CD8-positive, alpha-beta memory T cell (primary cell): ENCODE measurements at places on chromosomes 16 and 17. TPM values are rescaled to one million over a fixed set of nuclear protein-coding genes. Genes with fewer than 3 reads are reported as not detected.

MYH13 gene
- total RNA-seq = not detected

GCGR gene
- not detected for total RNA-seq

GRCh38 chr17:82956726-82957468 is 117.1 kb upstream of the ZNF750 start:
- H3K4me1 ChIP-seq = no peaks in the 10 kb centered on the region
- no peak overlapping the region for H3K27ac ChIP-seq
- DNase-seq = no peak
- H3K4me3 ChIP-seq = no peak overlapping the region
- H3K36me3 ChIP-seq = no peaks in the 10 kb centered on the region

AOC2 gene
- 2.4 TPM for total RNA-seq

C17orf107 gene
- total RNA-seq = 2.2 TPM

DNA sequence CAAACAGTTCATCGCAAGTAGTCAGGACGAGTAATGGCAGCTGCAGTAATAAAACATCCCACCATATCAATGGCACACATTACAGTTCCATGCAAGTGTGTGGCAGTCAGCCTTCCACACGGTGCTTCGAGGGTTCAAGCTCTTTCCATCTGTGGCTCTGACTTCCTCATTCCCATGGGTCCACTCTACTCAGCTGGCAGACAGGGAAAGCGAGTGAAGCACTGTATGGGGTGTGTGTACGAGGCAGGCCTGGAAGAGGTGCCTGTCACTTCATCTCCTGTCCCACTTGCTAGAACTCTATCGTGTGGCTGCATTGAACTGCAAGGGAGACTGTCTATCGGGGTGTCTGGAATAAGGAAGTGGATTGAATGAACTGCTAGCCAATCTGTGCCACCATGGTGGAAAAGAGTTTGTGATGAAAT is 160.6 kb downstream of the CPPED1 start:
- H3K4me3 ChIP-seq = no peak overlapping the region
- H3K27ac ChIP-seq = no peak overlapping the region
- DNase-seq = no peak
- H3K4me1 ChIP-seq = peaks cover 5% of the 10 kb centered on the region
- no peaks in the 10 kb centered on the region for H3K27me3 ChIP-seq

NOTUM gene
- 0.33 TPM for total RNA-seq

DNA sequence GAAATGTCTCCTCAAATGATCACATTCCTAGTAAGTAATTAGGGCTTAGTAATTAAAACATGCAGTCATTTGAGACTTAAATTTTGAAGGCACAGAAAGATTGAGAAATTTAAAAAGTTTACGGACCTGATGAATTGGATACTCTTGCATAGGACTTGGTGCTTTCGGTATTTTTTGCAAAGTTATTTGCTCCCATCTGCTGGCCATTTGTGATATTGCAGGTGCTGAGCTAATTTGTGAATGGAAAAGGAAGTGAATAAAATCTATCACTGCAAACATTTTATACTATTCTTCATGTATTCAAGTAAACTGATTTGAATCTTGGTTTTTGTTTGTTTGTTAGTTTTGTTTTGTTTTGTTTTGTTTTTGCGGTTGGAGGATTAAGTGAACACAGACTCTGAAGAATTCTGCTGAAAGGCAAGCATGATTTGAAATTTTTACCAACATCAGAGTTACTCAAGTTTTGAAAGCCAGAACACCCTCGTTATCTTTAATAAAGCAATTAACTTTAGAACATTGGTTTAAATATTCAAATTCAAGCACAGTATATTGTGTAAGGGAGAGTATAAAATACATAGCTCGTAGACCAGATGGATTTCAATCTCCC is 689.5 kb upstream of the RBFOX1 start:
- DNase-seq = peak; percentile 8
- no peaks in the 10 kb centered on the region for H3K36me3 ChIP-seq
- no peak overlapping the region for H3K27ac ChIP-seq
- H3K4me1 ChIP-seq = no peaks in the 10 kb centered on the region
- H3K27me3 ChIP-seq = no peaks in the 10 kb centered on the region
- no peak overlapping the region for H3K4me3 ChIP-seq
